ENCODE measurements at places on chromosomes 7 and 10. TPM values are rescaled to one million over a fixed set of nuclear protein-coding genes. Genes with fewer than 3 reads are reported as not detected.

ANKRD30A gene
- total RNA-seq = not detected

LOXL4 gene
- not detected for total RNA-seq

AASS gene
- 2.2 TPM for total RNA-seq

CUZD1 gene
- 3.0 TPM for total RNA-seq

POLR2J2 gene
- total RNA-seq = 20.8 TPM

NUTM2B gene
- total RNA-seq = 1.6 TPM

DBF4 gene
- 59.5 TPM for total RNA-seq

GHRHR gene
- total RNA-seq = not detected

DNA sequence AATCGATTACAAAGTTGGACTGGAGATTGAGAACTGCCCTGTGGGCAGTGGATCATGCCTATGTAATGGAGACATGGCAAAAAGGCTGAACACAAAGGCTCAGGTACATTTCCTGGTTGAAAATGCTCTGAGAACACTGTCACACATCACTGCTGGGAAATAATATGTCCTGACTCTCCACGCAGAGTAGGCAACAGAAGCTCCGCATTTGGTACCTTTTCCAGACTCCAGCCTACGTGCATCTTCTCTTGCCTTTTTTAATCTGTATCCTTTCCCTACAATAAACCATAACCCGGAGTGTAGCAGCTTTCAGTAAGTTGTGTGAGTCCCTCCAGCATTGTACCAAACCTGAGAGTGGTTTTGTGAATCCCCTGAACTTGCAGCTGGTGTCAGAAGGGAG is 134.7 kb downstream of the SORBS1 start:
- no peaks in the 10 kb centered on the region for H3K27me3 ChIP-seq
- H3K27ac ChIP-seq = no peak overlapping the region
- no peak overlapping the region for H3K4me3 ChIP-seq

DNA sequence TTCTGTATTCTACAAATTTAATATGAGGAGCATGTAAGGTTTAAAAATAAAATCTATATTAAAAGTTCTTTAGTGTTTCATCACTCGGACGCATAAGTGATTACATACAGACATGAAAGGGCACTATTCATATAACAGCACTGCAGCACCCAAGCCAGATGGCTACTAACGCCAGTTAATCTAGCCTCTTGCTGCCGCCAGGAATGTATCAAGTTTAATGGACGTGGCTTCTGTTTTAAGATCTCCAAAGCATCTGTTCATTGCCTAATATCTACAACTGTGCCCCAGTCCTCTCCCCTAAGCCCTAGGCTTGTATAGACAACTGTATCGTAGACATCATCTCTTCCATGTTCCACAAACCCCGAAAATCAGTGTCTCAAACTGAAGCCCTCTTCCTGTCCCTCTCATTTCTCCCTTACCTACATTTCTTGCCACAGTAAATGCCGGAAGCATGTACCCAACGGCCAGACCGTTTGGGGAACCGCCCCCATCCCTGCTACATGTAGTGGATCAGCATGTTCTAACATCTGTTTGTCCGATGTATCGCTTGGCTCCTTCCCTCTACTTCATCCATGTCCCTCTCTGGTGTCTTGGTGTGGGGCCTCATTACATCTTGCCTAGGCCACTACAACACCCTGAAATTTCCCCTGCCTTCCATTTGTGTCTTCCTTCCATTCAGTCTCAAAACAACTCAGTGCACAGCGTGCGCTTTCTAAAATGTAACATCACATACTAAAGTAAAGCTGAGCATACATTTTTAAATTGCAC is 147.5 kb upstream of the RSU1 start:
- no peaks in the 10 kb centered on the region for H3K27me3 ChIP-seq
- H3K36me3 ChIP-seq = no peaks in the 10 kb centered on the region
- peaks cover 11% of the 10 kb centered on the region for H3K4me1 ChIP-seq
- DNase-seq = no peak

GRCh38 chr7:22610263-22610662 is 110.3 kb upstream of the STEAP1B start:
- peaks cover 40% of the 10 kb centered on the region for H3K27me3 ChIP-seq
- DNase-seq = no peak
- H3K36me3 ChIP-seq = peaks cover 2% of the 10 kb centered on the region
- no peak overlapping the region for H3K27ac ChIP-seq
- peaks cover 4% of the 10 kb centered on the region for H3K4me1 ChIP-seq
- H3K4me3 ChIP-seq = no peak overlapping the region

DNA sequence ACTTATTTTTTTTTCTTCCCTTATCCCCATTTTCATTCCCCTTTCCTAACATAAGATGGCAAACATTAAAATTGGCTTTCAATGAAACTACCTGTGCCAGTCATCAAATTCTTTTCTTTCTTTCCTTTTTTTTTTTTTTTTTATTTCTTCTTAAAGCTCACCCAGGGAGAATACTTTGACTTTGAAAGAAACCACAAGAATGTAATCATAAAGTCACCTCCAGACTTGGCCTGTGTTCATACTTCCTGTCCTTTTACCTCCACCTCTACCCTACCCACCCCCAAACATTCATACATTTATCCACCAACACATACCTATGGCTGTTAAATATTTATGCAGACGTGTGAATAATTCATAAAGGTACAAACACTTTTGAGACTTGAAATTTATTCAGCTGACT is 254.6 kb downstream of the SLC25A13 start:
- H3K27me3 ChIP-seq = peaks cover 17% of the 10 kb centered on the region
- DNase-seq = no peak
- H3K27ac ChIP-seq = no peak overlapping the region
- H3K4me3 ChIP-seq = no peak overlapping the region

DNA sequence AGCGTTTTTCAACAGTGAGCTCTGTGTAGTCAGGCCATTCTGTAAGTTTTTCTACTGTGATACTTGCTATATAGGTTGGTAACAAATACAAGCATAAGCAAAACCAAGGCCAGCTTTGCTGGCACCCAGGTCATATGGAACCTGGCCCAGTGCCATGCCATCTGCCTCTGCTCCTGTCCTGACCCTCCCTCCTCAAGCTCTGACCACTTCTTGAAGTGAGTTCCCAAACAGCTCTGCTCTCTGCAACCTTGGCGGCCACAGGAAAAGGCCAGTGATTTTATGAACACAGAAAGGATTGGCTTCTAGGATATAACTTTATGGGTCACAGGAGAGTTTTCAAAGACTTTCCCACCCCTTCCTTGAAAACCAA is 12.8 kb downstream of the NOD1 start:
- H3K27ac ChIP-seq = no peak overlapping the region
- no peaks in the 10 kb centered on the region for H3K27me3 ChIP-seq
- H3K4me3 ChIP-seq = no peak overlapping the region
- DNase-seq = no peak

GRCh38 chr7:27950123-27950522 is 210.2 kb downstream of the TAX1BP1 start:
- no peaks in the 10 kb centered on the region for H3K27me3 ChIP-seq
- DNase-seq = no peak
- no peak overlapping the region for H3K27ac ChIP-seq

GRCh38 chr10:133327651-133328357 is 8.9 kb downstream of the CALY start:
- no peaks in the 10 kb centered on the region for H3K36me3 ChIP-seq
- no peaks in the 10 kb centered on the region for H3K4me1 ChIP-seq
- no peak for DNase-seq
- H3K4me3 ChIP-seq = no peak overlapping the region

GRCh38 chr10:77669892-77670291 is 32.3 kb upstream of the KCNMA1 start:
- no peaks in the 10 kb centered on the region for H3K36me3 ChIP-seq
- peaks cover 23% of the 10 kb centered on the region for H3K27me3 ChIP-seq
- H3K27ac ChIP-seq = no peak overlapping the region

GRCh38 chr7:140621401-140622021 is 19.1 kb downstream of the DENND2A start:
- H3K4me3 ChIP-seq = no peak overlapping the region
- H3K27me3 ChIP-seq = peaks cover 11% of the 10 kb centered on the region
- H3K4me1 ChIP-seq = no peaks in the 10 kb centered on the region
- no peak for DNase-seq

DNA sequence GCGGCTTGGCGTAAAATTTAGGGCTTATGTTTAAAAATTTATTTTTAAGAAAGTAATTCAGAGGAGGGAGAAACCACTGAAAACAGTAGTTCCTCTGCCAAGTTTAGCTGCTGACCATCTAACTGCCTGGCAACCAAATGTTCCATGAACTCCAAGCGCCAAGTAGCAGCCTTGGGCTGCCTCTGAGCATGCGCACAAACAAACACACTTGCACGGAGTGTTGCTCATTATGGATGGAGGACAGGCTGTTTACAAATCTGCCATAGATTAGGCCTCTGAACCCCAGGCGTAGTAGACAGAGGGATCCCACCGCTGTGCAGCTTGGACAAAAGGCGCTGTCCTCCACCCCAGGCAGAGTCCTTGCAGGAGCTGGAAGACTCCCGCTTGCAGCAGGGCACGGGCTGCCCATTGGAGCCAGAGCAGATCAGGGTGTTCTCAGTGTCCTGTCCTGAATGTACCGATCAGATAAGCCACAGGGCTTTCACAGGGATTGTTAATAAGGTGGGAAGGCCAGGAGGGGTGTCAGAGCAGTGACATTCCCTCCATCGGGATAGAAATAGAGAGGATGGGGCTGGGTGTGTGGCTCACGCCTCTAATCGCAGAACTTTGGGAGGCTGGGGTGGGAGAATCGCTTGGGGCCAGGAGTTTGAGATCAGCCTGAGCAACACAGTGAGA is 47.7 kb upstream of the LYZL1 start:
- DNase-seq = no peak
- peaks cover 2% of the 10 kb centered on the region for H3K27me3 ChIP-seq
- no peak overlapping the region for H3K27ac ChIP-seq

- no peaks in the 10 kb centered on the region for H3K36me3 ChIP-seq
- H3K4me1 ChIP-seq = peaks cover 2% of the 10 kb centered on the region
- no peak for DNase-seq
- H3K27ac ChIP-seq = no peak overlapping the region
- peaks cover 7% of the 10 kb centered on the region for H3K27me3 ChIP-seq
Observed at GRCh38 chr10:94315975-94316464, 46.7 kb downstream of the NOC3L start.

- no peak for DNase-seq
- H3K4me3 ChIP-seq = no peak overlapping the region
- no peaks in the 10 kb centered on the region for H3K4me1 ChIP-seq
- no peaks in the 10 kb centered on the region for H3K27me3 ChIP-seq
- H3K36me3 ChIP-seq = no peaks in the 10 kb centered on the region
Observed at GRCh38 chr7:77655836-77656455, 40.3 kb upstream of the RSBN1L start.

- no peak for DNase-seq
- no peaks in the 10 kb centered on the region for H3K4me1 ChIP-seq
- H3K27ac ChIP-seq = no peak overlapping the region
- no peaks in the 10 kb centered on the region for H3K36me3 ChIP-seq
- H3K4me3 ChIP-seq = no peak overlapping the region
- H3K27me3 ChIP-seq = peaks cover 29% of the 10 kb centered on the region
Observed at GRCh38 chr7:25222666-25223065, 5.6 kb downstream of the NPVF start.

GRCh38 chr10:119477444-119477843 is 65.1 kb downstream of the RGS10 start:
- H3K36me3 ChIP-seq = peaks cover 2% of the 10 kb centered on the region
- H3K27me3 ChIP-seq = peaks cover 6% of the 10 kb centered on the region
- no peak for DNase-seq
- H3K4me1 ChIP-seq = peaks cover 24% of the 10 kb centered on the region
- H3K27ac ChIP-seq = no peak overlapping the region

GRCh38 chr7:29894256-29894655 is 87.9 kb downstream of the WIPF3 start:
- no peaks in the 10 kb centered on the region for H3K4me1 ChIP-seq
- H3K36me3 ChIP-seq = no peaks in the 10 kb centered on the region
- H3K27ac ChIP-seq = no peak overlapping the region
- H3K4me3 ChIP-seq = no peak overlapping the region
- DNase-seq = no peak

GRCh38 chr10:71268758-71269157 is 50.3 kb upstream of the SLC29A3 start:
- no peak overlapping the region for H3K27ac ChIP-seq
- DNase-seq = no peak
- H3K36me3 ChIP-seq = no peaks in the 10 kb centered on the region
- peaks cover 9% of the 10 kb centered on the region for H3K4me1 ChIP-seq

DNA sequence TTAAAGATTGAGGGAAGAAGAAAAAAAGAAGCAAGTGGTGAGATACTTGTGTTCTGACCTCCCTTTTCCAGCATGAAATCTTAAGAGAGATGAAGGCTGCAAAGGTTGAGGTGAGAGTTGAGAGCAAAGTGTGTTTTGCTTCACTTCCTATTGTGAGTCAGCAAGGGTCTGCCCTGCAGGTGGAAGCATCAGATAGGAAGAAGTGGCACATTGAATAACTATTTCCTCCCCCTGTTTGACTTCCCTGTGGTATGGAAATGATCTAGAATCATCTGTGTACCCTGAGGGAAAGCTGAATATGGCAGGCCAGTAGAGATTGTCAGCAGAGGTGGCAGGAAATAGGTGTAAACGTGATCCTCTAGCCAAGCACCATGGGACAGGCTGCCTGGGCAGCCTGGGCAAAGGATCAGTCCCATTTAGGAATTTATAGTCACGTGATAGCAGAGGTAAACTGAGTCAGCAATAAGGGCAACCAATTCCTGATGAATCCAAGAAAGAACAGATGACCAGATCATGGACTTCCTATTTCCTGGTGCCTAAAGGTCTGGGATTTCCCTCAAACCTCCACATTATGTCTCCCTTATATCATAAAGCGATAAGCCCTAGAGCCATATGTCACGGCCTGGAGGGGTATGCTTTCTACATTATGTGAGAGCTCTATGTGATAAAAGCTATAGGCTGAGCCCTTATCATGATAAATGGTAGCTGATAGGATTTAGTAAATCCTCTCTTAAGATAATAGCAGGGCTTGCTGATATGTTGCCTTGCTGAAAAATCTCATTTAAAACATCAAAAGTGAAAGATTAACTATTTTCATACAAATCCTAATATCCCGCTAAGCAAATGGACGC is 287.0 kb downstream of the MDFIC start:
- H3K4me1 ChIP-seq = peaks cover 2% of the 10 kb centered on the region
- DNase-seq = no peak
- no peak overlapping the region for H3K4me3 ChIP-seq
- peaks cover 2% of the 10 kb centered on the region for H3K36me3 ChIP-seq
- H3K27me3 ChIP-seq = no peaks in the 10 kb centered on the region

DNA sequence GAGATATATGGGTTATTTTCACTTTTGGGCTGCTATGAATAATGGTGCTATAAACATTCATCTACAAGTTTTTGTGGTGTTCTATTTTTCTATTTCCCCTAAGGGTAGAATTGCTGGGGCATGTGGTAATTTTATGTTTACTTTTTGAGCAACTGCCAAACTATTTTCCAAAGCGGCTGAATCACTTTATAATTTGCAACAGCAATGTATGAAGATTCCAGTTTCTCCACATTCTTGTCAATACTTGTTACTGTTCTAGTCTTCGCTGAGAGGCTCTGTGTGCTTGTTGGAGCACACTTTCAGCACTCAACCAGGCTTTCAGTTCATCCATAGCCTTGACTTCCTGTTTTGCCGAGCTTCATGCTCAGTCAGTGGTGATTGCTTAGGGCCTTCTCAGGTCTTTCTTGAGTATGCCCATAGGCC is 39.0 kb downstream of the ADK start:
- no peak for DNase-seq
- H3K36me3 ChIP-seq = peaks cover 7% of the 10 kb centered on the region
- H3K4me1 ChIP-seq = peaks cover 37% of the 10 kb centered on the region
- peak overlapping the region; percentile 46 for H3K4me3 ChIP-seq
- peak overlapping the region; percentile 87 for H3K27ac ChIP-seq

GRCh38 chr7:101669307-101669706 is 40.2 kb upstream of the MYL10 start:
- no peak overlapping the region for H3K27ac ChIP-seq
- no peak overlapping the region for H3K4me3 ChIP-seq
- no peaks in the 10 kb centered on the region for H3K4me1 ChIP-seq
